ENCODE measurements at places on chromosomes 6 and 20.

DNA sequence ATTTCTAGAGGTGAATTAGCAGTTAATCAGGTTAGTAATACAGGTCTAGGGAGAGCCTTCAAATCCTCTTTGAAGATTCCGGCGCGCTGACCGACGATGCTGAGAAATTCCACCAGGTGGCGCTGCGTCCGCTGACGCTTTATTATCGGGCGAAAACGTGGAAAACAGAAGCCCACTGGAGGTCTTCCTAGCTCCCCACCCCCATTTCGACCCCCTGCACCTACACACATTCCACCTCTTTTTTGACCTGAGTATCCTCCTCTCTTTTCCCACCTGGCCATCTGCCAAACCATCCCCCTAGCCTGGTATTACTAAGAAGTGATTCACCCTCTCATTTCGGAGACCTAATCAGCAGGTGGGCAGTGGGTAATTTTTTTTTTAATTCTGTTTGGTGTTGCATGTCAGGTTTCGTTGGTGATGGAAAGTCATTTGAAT lies 65.4 kb upstream of the RIN2 start:
- DNase-seq = no peak

GRCh38 chr6:31826793-31827285 lies 699 bp upstream of the HSPA1B start:
- peak; percentile 98 for DNase-seq

DNA sequence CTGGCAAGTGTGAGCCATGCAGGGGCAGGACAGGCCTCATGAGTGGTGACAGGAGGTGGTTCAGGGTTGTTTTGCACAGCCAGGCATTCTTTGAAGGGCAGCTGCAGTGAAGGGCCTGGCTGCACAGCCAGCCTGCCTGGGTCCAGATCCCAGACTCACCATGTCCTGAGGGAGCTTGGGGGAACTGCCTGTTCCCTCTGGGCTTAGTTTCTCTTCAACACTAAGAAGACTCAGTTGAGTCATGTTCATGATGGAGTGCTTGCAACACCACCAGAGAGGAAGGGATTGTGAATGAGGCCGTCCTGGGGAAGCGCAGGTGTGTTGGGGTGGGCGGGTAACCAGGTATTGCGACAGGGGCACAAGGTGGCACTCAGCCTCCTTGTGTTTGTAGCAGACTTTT lies 102.4 kb downstream of the CDH26 start:
- DNase-seq = no peak

GRCh38 chr6:74222768-74223333 lies 526.8 kb downstream of the CD109 start:
- DNase-seq = no peak

DNA sequence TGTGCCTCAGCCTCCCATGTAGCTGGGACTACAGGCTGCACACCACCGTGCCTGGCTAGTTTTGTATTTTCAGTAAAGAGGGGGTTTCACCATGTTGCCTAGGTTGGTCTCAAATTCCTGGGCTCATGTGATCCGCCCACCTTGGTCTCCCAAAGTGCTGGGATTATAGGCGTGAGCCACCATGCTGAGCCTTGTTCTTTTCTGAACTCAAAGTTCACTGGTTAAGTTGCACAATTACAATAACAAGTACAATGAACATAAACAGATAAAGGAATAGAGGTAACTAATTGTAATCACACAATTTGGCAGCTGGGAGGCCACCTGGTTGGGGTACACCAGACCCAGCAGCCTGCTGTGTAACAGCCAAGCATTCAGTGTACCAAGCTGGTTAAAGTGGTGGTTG lies 6.7 kb downstream of the NUDT3 start:
- no peak for DNase-seq

GRCh38 chr6:43454290-43454695 lies 1.1 kb downstream of the DLK2 start:
- DNase-seq = no peak

DNA sequence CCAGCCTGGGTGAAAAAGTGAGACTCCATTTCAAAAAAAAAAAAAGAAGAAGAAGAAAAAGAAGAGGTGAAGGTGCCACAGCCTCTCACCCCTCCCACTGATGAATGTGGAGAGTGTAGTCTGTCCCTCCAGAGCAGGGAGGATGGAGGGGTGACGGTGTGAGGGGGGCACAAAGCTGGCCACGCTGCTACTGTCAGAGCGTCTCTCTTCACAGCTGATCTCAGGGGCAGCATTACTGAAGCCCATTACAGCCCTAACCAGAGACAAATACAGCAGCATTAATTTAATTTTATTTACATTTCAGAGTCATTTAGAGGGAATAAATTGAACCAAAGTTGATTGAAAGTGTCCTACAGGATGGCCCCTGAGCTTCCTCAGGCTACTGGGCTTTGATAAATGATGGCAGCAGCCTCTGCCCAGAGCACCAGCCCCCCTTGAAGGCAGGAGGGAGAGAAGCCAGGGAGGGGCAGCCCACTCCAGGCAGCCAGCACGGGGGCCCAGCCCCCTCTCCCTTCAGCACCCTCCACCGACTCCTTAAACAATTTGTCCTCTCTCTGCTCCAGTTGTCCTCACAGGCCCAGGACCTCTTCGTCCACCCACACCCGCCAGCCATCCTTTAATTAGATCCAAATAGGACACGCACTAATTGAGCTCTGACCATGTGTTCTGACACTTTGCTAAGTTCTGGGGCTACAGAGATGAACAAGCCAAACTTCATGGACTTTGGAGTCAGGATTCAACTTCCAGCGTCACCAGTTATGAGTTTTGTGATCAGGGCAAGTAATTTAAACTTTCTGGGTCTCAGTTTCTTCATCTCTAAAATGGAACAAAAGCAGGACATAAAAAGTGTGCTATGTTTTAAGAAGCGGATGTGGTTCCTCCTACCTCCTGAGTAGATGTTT lies 18.6 kb upstream of the ZFAND3 start:
- no peak for DNase-seq

DNA sequence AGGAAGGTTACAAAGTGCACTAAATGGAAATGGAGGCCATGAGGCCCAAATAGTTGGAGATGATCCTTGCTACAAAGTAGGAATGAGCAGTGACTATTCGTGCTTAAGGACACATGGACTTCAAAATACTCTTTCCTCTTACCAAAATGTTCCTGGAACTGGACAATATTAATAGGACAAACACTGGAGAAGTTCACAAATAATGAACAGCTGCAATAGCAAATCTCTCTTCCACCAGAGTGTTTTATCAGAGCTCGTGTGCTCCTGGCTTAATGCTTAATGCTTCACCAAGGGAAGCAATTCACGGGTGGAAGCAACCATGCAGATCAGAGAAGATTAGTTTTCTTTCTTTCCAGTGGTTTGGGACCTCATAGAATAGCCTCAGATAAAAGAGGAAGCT lies 435.4 kb downstream of the BCKDHB start:
- DNase-seq = no peak

DNA sequence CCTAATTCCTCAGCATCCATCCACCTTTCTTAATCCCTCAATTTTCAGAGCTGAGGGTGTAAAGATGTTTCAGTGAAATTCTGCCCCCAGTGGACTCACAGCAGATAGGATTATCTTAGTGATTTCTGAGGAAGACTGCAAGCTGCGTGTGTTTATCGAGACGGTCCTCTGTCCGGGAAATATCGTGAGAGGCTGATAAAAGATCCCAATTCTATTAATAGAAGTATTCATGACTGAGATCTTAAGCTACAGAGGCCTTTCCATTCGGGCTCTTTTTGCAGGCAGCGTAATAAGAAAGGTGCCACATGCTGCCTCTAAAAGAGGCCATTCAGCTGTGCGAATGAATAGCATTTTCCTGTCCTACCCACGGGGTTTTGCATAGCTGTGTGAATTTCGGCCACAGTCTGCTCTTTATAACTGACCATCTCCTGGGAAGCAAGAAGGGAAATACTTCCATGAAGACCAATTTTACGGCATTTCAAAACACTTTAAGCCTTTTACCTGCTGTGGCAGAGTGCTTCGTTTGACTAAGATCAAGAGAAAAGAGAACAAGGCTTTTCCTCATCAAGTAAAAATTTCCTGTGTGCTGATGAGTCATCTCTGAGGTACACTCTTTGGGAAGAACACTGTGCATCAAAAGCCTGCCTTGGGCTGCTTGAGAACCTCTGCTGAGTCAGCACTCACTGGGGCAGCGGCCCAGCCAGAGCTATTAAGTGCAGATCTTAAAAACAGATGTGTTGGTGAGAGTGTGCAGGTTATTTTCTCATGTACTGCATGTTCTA lies 208.8 kb downstream of the ARHGAP18 start:
- DNase-seq = no peak

DNA sequence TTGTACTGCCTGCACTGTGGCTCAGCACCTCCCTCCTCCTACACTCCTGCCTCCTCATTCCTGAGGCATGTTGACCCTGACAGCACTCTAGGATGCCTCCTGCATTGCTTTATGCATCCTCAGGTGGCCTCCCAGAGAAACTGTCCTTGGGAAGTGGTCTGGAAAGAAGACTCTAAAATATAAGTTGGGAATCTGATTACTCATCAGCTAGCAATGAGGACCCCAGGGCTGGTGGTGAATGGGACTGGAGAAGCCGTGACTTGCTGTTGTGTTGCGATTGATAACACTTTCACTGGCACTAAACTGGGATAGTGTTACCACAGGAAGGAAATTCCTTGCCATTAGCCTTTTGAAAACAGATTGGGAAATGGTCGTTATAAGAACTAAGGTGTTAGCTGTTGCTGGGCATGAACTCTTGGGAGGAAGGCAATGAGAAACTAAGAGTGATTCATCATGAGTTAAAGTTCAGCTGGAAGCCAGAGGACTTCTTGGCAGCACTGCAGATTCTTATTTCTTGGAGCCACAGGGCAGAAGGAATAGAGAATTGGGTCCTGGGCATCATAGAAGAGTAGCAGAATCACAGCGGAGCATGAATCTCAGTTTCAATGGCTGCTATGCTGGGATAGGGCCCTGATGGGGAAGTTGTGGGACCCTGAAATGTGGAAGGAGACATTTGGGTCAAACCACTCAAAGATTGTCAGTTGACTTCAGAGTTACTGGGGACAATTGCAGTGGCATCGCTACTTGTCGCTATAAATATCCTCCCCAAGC lies 10.1 kb upstream of the SIRPD start:
- DNase-seq = no peak

GRCh38 chr6:137579612-137580011 lies 85.4 kb upstream of the OLIG3 start:
- DNase-seq = no peak

GRCh38 chr6:167671977-167672687 lies 154.6 kb upstream of the AFDN start:
- DNase-seq = no peak

DNA sequence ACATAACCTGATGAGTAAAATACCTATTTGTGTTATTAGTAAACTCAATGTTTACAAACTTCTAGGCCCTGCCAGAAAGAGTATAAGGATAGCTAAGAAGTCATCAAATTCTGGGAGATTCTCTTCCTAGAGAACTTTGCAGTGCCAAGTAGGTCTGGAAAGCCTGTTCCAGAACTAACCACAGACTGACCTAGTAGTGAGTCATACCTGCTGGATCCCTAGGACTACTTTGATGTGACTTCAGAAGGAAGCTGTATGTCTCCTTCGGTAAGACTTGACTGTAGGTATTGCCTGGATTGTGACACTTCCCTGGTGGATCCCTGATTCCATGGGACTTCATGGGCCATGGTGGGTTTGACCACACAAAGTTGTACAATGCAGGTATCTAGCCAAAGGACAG lies 131.7 kb downstream of the DNAH8 start:
- no peak for DNase-seq

DNA sequence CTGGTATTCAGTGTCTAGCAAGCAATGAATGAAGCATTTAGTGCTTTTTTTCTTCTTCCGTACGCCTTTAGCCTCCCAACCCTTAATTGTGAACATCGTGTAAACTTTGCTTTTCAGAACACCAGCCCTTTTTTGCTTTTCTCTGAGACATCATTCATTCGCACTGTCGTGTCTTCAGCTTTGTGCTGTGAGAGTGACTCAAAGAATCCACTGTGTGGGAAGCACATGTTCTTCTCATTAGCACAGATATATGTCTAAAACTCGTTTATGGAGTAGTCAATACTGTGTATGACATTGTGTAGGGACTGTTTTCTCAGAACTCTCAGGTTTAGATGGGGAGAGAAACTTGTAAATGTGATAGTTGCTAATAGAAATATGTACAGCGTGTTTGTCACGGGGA lies 279.1 kb downstream of the FARS2 start:
- DNase-seq = no peak

DNA sequence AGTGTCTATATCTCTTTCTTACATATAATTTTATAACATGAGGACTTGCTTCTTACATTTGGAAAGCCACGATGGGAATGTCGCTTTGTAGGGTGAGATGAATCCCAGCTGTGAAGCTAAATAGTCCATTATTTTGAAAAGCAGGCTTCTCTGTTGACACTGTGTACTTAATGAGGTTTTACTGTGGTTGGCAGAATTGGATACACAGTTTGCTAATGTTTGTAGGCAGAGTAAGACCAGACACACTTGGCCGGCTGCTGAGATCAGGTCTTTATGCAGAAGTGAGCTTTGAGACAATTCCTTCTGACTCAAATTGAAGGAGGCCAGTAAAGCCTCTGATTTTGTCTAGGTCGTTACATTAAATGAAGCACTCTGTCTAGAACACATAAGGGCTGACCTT lies 93.0 kb downstream of the NDUFAF5 start:
- no peak for DNase-seq

Measured in vagina (tissue), 2 donors.